IMR-90 (cell line): ENCODE measurements at places on chromosomes 2 and 18.
A peak's percentile ranks its signal among the peaks of the same experiment; 100 is the strongest.

DNA sequence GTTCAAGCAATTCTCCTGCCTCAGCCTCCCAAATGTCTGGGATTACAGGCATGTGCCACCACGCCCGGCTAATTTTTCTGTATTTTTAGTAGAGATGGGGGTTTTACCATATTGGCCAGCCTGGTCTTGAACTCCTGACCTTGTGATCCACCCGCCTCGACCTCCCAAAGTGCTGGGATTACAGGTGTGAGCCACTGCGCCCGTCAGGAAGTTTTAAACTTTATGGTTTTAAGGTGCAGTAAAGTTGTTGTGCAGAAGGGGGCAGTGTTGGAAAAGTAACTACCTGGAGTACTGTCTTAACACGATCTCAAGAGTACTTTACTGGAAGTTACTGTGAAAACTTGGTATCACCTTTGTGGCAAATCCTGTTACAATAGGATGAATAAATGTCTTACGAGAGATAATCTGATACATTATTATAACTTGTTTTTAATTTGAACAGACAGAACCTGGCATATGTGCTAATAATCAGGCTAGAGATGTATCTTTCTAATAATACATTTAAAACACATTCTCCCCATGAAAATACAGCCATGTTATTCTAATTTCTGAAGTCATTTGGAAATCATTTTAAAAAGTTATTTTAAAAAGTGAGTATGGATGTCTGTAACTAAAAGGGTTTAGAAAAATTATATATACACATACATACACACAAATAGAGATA lies 10.8 kb downstream of the SPDYA start:
- no peak overlapping the region for H3K4me3 ChIP-seq
- H3K4me1 ChIP-seq, result no peaks in the 10 kb centered on the region

DNA sequence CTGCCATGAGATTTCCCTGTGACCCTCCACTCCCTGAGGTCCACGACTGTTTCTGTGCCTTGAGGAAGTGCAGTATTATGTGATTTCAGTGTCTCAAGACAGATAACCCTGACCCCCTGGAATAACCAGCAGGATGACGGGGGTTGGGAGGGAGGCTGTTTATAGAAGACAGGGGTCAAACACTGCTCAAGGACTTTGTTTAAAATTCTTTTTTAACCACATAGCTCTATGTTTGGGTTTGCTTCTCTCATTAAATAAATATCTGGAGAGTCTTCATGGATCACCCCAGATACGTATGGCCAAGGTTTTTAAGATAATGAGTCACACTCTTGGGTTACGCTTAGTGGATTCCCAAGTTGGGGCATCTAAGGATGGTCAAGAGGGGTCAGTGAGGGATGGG lies 523.8 kb upstream of the TNP1 start:
- H3K27ac ChIP-seq, result peak overlapping the region; percentile 92
- peaks cover 24% of the 10 kb centered on the region for H3K4me1 ChIP-seq
- H3K36me3 ChIP-seq, result no peaks in the 10 kb centered on the region; the same call in 1 of the 2 replicates
- no peaks in the 10 kb centered on the region for H3K27me3 ChIP-seq

- peaks cover 25% of the 10 kb centered on the region for H3K36me3 ChIP-seq
- no peak overlapping the region for H3K4me3 ChIP-seq
- H3K27ac ChIP-seq, result no peak overlapping the region
- peak; percentile 70 for DNase-seq
- H3K27me3 ChIP-seq, result no peaks in the 10 kb centered on the region
These were observed 55.7 kb downstream of the MEIS1 start for GRCh38 chr2:66490588-66491001.

DNA sequence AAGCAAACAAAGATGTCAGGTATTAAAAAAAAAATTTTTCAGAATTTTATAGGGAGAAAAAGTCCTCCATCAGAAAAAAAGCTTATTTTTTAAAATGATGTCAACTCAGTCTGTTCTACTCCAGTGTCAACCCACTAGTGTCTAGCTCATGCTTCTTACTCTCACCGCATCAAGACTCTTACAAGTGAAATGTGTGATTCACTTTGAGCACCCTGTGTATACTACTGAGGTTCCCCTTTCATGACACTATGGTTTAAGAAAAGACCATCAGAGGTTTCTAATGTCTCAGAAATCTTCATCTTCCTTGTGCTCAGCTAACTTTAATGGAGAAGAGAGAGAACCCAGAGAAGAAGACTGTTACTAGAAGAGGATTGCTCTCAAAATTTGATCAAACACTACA lies 43.4 kb downstream of the FEZ2 start:
- H3K27me3 ChIP-seq, result no peaks in the 10 kb centered on the region
- DNase-seq, result no peak
- no peak overlapping the region for H3K4me3 ChIP-seq
- peaks cover 24% of the 10 kb centered on the region for H3K36me3 ChIP-seq
- H3K4me1 ChIP-seq, result peaks cover 6% of the 10 kb centered on the region

- no peak for DNase-seq
- H3K4me3 ChIP-seq, result no peak overlapping the region
- H3K4me1 ChIP-seq, result no peaks in the 10 kb centered on the region
These were observed 194.9 kb upstream of the CHAC2 start for GRCh38 chr2:53572696-53573095.

GRCh38 chr2:25842155-25842554 lies 36.1 kb downstream of the ASXL2 start:
- H3K36me3 ChIP-seq, result peaks cover 8% of the 10 kb centered on the region
- no peaks in the 10 kb centered on the region for H3K27me3 ChIP-seq
- no peak for DNase-seq
- no peak overlapping the region for H3K27ac ChIP-seq
- H3K4me1 ChIP-seq, result peaks cover 8% of the 10 kb centered on the region; the same call in 1 of the 2 replicates

GRCh38 chr18:58038063-58038462 lies 6.0 kb upstream of the NEDD4L start:
- H3K4me1 ChIP-seq, result peaks cover 2% of the 10 kb centered on the region; the same call in 1 of the 2 replicates
- no peak overlapping the region for H3K27ac ChIP-seq
- H3K4me3 ChIP-seq, result no peak overlapping the region

- no peaks in the 10 kb centered on the region for H3K4me1 ChIP-seq
- no peak overlapping the region for H3K4me3 ChIP-seq
- no peak for DNase-seq
- H3K36me3 ChIP-seq, result no peaks in the 10 kb centered on the region
- no peak overlapping the region for H3K27ac ChIP-seq
These were observed 800.4 kb upstream of the ID2 start for GRCh38 chr2:7881466-7881865.

DNA sequence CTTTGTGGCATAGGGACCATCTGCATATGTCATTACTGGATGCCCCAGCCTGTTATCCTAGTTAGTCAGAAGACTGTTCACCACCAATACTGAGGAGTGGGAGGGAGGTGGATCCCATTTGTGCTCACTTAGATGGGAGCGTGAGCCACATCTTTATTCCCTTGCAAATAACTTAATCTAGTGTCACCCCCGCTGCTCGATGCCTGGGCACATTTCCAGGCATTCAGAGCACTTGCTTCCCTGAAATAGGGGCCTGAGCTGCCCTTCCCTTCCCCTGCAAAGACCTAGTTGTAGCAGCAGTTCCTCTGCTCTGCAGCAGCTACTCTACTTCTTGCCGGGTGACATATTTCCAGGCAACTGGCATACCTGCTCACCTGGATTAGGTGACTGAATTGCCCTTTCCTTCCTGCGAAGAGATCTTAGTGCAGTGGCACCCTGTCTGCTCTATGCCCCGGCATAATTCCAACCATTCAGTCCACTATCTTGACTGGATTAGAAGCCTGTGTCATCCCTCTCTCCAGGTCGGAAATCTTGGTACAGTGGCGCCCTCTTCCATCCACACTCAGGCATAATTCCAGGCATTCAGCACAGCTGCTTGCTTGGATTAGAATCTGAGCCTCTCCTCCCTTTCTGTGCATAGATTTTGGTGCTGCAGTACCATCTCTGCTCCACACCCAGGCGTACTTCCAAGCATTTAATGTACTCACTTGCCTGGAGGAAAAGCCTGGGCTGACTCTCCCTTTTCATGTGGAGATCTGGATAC lies 1389.1 kb upstream of the TMEFF2 start:
- H3K36me3 ChIP-seq, result no peaks in the 10 kb centered on the region
- no peaks in the 10 kb centered on the region for H3K4me1 ChIP-seq
- no peak overlapping the region for H3K27ac ChIP-seq
- H3K27me3 ChIP-seq, result no peaks in the 10 kb centered on the region
- DNase-seq, result peak; percentile 0

DNA sequence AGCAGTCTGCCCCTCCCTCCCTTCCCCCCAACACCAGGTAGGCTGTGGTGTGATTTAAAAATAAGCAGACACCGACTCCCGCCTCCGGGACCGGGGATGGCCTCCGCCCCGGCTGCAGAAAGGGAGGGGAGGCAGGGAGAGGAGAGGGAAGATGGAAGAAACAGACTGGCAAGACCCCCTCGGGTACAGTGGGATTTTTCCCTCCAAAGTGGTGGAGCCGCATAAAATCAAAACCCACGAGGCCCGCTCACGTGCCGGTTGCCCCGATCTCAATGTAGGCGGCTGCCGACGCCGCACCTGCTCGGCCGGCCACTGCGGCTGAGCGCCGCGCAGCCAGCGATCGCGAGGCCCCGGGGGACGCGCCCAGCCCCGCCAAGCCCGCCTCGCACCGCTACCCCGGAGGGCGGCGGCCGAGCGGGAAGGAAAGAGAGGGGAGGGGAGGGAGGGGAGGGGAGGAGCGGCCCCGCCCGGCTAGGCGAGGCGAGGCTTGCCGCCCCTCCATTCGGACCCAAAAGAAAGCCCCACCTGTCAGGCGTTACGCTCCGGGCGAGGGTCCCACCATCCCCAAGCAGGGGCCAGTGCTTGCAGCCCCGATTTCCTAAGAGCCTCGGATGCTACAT lies 811 bp downstream of the ADD2 start:
- H3K36me3 ChIP-seq, result no peaks in the 10 kb centered on the region
- DNase-seq, result no peak
- H3K27ac ChIP-seq, result no peak overlapping the region
- peaks cover 46% of the 10 kb centered on the region for H3K27me3 ChIP-seq
- H3K4me3 ChIP-seq, result no peak overlapping the region

DNA sequence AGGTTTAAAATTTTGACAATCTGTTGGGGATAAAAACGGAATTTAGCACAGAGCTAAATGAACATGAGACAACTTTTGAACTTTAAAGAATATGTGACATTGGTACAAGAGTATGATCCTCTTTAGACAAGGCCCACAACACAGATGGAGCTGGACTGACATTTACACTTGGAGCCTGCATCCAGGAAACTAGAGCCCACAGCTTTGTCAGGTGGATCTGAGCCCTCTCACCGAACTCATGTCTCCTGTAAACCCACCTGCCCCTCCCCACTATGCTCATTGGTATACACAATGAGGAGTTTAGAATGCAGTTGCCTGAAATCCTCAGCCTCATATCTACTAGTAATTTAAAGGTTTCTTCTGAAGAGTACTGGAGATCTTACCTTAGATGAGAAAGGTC lies 22.1 kb upstream of the ACAA2 start:
- peaks cover 8% of the 10 kb centered on the region; the same call in 1 of the 2 replicates for H3K4me1 ChIP-seq
- H3K27me3 ChIP-seq, result no peaks in the 10 kb centered on the region
- H3K27ac ChIP-seq, result peak overlapping the region; percentile 45; the same call in 1 of the 2 replicates
- H3K4me3 ChIP-seq, result no peak overlapping the region
- DNase-seq, result no peak
- no peaks in the 10 kb centered on the region for H3K36me3 ChIP-seq

DNA sequence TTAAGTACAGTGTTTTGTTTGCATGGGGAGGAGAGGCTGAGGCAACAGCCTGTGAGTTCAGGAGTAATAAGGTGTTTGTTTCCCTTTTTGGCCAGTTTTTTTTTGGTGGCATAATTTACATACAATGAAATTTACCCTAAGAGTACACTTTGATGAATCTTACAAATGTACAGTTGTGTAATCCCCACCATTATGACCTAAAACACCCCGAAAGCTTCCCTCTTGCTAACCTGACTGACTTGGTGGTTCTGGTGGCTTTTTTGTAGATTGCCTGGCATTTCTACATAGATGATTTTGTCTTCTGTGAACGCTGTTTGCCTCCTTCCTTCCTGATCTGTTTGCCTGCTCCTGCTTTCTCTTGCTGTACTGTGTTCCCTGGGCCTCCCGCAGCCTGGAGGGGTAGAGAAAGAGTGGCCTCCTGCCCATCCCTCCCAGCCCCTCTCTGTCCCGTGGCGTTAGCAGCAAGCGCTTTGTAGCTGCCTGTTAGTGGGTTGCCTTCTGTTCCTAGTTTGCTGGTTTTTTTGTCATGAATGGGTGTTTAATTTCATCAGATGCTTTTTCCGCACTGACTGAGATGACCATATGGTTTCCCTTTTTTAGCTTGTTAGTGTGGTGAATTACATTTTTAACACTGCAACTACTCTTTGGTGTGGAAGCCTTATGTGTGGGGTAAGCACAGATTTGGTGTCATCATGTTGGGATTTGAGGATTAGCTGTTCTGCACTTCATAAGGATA lies 32.1 kb downstream of the ASAP2 start:
- no peaks in the 10 kb centered on the region; the same call in 1 of the 2 replicates for H3K36me3 ChIP-seq
- 0 out of 2 replicates have a peak overlapping the region, but pooled peaks have one; percentile 47 for H3K27ac ChIP-seq
- H3K4me1 ChIP-seq, result peaks cover 32% of the 10 kb centered on the region
- H3K4me3 ChIP-seq, result no peak overlapping the region

GRCh38 chr18:22193466-22193865 lies 24.1 kb downstream of the GATA6 start:
- no peak overlapping the region for H3K27ac ChIP-seq
- H3K27me3 ChIP-seq, result no peaks in the 10 kb centered on the region
- H3K36me3 ChIP-seq, result peaks cover 6% of the 10 kb centered on the region
- no peak overlapping the region for H3K4me3 ChIP-seq

DNA sequence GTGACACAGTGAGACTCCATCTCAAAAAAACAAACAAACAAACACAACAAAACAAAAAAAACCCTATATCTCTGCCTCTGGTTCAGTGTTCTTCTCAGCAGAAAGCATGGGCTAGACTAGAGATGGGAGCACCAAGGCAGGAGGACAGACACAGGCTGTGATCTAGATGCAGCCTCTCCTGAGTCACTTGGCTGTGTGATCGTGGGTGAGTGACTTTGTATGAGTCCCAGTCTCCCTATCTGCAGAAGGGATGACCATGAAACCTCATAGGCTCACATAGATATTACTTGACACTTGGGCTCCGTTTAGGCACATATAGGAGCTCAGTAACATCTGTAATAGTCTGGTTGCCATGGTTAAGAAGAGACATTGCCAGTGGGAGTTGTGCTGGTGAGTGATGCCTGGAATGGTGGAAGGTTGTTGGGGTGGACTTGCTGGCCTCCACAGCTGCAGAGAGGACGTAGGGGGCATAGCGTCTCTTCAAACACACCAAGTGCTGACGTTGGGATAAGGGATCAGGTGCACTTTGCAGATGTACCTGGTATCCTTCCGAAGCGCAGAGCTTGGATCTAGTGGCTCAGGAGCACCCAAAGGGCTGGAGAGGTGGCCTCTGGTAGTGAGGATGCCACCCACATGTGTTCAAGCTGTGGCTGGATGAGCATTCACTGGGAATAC lies 318.9 kb upstream of the HS6ST1 start:
- 0 out of 2 replicates have a peak, but pooled peaks cover 2% of the 10 kb centered on the region for H3K27me3 ChIP-seq
- H3K27ac ChIP-seq, result no peak overlapping the region
- H3K4me3 ChIP-seq, result no peak overlapping the region
- DNase-seq, result no peak
- no peaks in the 10 kb centered on the region; the same call in 1 of the 2 replicates for H3K4me1 ChIP-seq
- H3K36me3 ChIP-seq, result no peaks in the 10 kb centered on the region

GRCh38 chr2:109168716-109169115 lies 39.7 kb downstream of the SH3RF3 start:
- no peak overlapping the region for H3K4me3 ChIP-seq
- H3K36me3 ChIP-seq, result no peaks in the 10 kb centered on the region
- no peaks in the 10 kb centered on the region for H3K27me3 ChIP-seq
- peaks cover 48% of the 10 kb centered on the region for H3K4me1 ChIP-seq
